ENCODE measurements at places on chromosomes 16 and 17.

GRCh38 chr17:64110379-64111152 lies 19.4 kb downstream of the ERN1 start:
- no peak for DNase-seq

DNA sequence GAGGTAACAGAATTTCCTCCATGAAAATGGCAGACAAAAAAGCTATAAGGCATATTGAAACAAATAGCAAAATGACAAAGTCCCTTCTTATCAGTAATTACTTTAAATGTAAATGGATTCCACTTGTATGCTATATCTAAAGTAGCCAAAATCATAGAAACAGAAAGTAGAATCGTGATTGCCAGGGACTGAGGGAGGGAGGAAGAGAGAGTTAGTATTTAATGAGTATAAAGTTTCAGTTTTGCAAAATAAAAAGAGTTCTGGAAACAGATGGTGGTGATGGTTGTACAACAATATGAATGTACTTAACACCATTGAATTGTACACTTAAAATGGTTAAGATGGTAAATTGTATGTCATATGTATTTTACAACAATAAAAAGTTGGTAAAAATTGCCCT lies 407.4 kb downstream of the CA10 start:
- no peak for DNase-seq

GRCh38 chr17:68812876-68813584 lies 142.2 kb downstream of the ABCA8 start:
- DNase-seq = no peak

- no peak for DNase-seq
Observed at GRCh38 chr17:75270966-75271232, at the start of gene MIF4GD. Gene MIF4GD (minus strand): TSS chr17:75271231. CDS start chr17:75270195, 1,036 bp downstream.

DNA sequence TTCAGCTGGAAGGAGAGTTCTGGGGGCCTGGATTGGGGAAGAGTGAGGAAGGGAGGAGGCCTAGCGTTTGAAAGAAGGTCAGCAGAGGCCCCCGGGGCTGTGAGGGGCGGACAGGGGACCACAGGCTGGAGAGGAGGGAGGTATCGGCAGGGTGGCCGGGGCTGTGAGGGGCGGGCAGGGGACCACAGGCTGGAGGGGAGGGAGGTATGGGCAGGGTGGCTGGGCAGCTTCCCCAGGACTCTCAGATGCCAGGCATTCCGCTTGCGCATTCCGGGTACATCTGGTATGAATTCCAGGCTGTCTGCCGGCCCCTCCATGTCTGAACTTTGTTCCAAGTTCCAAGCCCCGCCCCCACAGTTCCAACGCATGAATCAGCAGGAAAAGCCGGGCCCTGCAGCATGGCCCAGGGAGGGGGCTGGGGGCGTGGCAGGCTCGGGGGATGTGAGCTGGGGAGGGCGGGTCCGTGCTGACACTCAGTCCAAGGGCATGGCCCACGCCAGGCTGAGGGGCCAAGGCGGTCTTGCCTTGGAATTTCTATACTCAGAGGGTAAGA lies 4.3 kb upstream of the TLCD2 start:
- DNase-seq = peak; percentile 97

DNA sequence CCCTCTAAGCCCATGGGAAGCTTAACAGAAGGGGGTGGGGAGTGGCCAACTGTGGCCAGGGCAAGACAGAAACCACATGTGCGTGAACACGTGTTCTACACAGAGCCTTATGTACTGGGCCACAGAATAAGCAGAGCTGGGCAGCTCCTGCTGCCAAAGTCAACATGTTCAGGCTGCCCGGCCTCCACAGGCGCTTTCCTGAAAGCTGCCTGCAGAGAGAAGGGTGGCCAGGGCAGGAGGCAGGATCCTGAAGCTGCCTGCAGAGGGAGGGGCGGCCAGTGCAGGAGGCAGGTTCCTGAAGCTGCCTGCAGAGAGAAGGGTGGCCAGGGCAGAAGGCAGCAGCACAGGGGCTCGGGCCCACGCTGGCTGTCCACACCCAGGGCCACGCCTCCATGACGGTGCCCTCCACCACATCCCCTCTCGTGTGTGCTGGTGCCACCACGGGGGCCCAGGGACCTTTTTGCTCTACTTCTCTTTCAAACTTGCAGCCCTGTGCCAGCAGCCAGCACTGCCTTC lies 79.5 kb downstream of the ANKRD11 start:
- DNase-seq = peak; percentile 92

- DNase-seq = no peak
Observed at GRCh38 chr16:89055313-89055712, 38.3 kb upstream of the ACSF3 start.

- no peak for DNase-seq
Observed at GRCh38 chr16:81693041-81693743, 85.9 kb upstream of the PLCG2 start.

- DNase-seq = no peak
Observed at GRCh38 chr16:8850279-8850885, 18.4 kb downstream of the CARHSP1 start.

DNA sequence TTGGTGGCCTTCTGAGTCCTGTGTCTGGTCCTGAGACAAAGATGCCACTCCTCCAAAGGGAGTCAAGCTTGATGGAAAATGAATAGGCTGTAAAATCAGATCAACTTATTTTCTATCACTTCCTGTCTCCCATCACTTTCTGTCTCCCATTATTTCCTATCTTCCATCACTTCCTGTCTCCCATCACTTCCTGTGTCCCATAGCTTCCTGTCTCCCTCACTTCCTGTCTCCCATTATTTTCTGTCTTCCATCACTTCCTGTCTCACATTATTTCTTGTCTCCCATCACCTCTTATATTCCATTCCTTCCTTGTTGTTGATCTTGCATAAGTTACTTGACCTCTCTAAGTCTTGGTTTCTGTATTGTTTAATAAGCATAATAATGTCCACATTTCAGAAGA lies 418.5 kb upstream of the EEF2KMT start:
- DNase-seq = no peak

DNA sequence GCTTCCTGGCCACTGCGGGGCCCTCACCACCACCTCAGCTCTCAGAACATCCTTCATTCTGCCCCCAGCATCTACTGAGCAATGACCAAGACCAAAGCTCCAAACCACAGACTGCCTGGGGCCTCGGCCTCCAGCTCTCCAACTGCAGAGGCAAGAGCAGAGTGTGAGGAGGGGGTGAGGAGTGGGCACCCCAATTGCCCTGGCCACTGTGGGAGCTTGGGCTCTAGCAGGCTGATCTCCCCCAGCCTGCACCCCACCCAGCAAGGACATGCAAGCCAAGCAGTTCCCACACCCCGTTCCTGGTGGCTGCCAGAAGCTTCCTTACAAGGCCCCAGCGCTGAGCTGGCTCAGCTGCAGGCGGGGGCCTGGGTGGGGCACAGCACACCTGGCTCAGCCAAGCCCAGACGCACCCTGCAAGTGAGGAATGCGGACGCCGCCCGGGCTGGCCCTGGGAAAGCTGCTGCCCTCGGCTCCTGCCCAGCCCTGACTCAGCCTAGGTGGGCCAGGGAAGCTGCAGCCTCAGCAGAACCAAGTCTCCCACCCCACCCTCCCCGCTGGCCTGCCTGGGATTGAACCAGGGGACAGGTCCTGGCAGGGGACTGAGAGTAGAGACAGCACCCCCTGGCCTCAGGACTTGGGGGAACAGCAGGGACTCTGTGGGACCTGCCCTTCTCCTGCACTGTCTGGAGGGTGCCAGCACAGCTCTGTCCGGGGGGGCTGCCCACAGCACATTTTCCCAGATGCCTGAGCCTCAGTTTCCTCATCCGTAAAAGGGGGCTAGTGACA lies 29.7 kb upstream of the KRT17 start:
- peak; percentile 61 for DNase-seq

GRCh38 chr17:44924107-44924544 lies 8.8 kb upstream of the GFAP start:
- DNase-seq = no peak

GRCh38 chr16:23974223-23974622 lies 138.4 kb downstream of the PRKCB start:
- DNase-seq = no peak

DNA sequence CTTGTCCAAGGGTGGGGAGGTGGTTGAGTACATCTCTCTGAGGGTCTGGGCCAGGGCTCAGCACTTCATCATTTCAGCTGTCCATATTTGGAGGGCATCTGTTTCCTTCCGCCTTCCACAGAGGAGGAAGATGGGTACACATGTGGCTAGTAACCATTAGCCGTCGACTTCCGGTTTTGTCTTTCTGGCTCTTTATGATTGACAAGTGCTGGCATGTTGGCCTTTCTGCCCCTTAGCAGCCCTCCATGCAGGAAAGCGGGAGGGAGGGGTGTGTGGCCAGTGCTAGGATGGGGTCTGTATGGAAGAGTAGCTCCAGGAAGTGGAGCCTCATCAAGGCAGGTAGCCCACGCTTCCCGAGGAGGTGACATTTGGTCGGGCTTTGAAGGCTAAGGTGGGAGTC lies 69.6 kb downstream of the RAI1 start:
- no peak for DNase-seq

GRCh38 chr16:2296661-2297505 lies 29.0 kb upstream of the RNPS1 start:
- DNase-seq = no peak

- DNase-seq = no peak
Observed at GRCh38 chr16:645852-646678, 3.1 kb upstream of the WDR90 start.

DNA sequence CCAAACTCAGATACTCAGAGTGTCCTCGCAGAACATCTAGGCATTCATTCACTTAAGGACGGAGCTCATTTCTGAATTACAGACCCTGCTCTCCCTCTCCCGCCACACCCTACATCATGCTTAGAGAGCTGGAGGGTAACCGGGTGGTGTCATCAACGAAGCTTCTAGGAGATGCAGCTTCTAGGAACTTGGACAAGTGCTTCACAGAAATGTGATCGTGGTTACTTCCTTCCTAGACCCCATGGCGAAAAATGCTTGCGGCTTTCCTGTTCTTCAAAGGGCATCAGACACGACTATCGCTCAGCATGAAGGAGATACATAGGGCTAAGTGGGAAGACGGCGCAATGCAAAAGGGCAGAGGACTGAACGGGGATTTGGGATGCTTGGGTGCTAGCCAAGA lies 126.8 kb downstream of the ZFHX3 start:
- DNase-seq = no peak

DNA sequence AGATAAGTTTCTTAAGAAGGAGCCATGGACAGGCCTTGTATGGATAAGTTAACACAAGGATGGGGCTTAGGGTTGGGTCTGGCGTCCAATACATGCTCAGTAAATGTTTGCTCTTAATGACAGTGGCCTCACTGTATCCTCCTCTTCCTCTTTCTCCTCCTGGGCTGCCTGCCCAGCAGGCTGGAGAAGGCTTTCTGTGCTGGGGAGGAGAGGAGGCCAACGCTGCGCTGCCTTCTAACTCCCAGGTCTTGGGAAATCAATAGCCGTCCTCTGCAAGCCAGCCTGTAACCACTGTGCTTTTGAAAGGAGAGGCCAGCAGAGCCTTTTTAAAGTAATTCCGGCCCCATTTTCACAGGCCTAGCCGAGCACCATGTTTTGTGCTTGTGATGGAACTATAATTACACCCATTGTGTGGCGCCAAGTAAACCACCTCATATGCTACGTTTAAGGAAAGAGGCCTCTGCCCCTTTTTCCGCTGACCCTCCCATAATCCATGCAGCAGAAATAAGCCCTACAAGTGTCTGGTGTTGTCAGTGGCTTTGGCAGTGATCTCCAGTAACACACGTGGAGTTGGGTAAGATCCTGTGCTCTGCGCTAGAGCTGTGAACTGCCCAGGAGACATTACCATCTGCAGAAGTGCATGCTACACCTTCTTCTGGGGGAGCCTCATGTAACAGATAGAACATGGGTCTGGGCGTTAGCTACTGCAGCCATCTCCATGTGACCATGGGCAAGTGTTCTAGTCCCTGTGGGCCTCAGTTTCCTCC lies 368.2 kb downstream of the SNX29 start:
- no peak for DNase-seq

GRCh38 chr17:44969144-44969780 lies 1.2 kb upstream of the C1QL1 start:
- DNase-seq = no peak

DNA sequence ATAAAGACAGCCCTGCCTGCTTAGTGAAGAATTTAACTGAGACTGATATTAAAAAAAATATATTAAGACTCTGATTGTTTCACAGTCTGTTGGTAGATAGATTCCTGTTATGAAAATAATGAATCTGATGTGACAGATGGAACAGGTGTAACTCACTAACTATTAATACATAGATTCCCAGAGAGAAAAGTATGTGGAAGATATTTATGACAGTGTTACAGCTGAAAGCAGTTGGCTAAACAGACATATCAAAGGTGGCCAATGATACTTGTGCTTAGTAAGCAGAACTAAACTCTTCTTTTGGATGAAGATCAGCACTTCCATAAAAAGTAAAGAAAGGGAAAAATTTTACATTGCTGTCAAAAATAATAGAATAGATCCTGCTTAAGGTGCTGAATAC lies 598.2 kb upstream of the CA10 start:
- no peak for DNase-seq

DNA sequence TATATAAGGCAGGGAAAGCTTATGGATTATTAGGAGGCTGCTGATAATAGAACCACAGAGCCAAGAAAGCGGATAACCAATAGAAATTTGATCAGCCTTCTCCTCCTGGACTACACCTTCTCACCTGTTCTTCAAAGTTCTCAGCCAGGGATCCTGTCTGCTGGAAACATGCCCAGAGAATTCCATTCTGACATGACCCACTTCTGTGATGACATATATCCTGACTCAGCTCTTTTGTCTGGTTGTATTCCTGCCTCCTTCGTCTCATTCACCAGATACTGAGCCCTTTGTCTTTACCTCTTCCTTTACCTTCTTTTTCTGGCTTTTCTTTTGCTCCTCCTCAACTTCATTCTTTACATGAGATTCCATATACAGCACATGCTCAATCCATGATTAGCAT lies 576.1 kb downstream of the CDH11 start:
- DNase-seq = no peak

DNA sequence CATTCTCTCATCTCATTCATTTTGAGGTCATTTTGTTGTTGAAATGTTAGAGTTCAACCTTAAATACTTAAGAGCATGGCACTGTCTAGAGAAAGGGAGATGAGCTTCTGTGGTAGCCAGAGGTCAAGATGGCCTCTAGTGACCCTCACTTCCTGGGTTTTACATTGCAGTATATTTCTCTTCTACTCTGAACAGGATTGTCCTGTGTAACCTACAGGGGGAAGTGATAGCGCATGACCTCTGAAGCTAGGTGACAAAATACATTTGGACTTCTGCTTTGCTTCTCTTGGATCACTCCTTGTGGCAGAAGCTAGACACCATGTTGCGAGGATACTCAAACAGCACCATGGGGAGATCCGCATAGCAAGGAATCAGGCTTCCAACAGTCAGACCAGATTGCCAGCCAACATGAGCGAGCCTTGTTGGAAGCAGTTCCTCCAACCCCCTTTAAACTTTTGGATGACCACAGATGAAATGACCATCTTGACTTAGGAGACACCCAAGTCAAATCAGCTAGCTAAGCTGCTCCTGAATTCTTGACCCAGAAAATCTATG lies 748.4 kb downstream of the MAF start:
- no peak for DNase-seq

Measured in pancreas (tissue), 10 donors.